Stimulated activated CD8-positive, alpha-beta memory T cell treated with anti-CD3 and anti-CD28 coated beads, Interleukin-4, amount 100 ng/mL, for 24 hours (primary cell): ENCODE measurements at places on chromosomes 6 and 20.

- DNase-seq: no peak
Measured at GRCh38 chr6:168133168-168133561, 54.2 kb upstream of the FRMD1 start.

- peak; percentile 38 for DNase-seq
Measured at GRCh38 chr6:125780540-125781313, 10.0 kb upstream of the NCOA7 start.

DNA sequence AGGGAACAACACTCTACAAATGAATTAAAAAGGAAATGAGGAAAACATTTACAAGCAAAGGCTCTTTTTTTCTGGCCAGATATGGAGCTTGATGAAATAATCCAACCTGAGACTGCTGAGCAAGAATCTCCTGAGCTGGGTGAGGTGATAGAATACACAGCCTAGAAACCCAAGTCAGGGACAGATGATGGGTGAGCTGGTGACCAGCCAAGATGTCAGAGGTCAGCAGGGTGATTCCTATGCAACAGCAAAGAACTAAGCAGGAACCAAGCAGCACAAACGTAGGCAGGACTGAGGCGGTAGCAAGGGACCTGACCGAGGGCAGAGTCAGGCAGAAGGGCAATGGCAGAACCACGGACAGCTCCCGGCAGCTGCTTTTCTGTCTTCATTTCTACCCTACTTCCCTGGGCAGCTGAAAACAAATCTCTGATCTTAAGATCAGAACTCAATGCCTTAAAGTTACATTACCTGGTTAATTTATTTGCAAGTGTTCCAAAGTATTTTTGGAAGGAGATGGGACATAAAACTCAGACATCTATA, 75.1 kb downstream of the CDC40 start:
- DNase-seq: no peak

DNA sequence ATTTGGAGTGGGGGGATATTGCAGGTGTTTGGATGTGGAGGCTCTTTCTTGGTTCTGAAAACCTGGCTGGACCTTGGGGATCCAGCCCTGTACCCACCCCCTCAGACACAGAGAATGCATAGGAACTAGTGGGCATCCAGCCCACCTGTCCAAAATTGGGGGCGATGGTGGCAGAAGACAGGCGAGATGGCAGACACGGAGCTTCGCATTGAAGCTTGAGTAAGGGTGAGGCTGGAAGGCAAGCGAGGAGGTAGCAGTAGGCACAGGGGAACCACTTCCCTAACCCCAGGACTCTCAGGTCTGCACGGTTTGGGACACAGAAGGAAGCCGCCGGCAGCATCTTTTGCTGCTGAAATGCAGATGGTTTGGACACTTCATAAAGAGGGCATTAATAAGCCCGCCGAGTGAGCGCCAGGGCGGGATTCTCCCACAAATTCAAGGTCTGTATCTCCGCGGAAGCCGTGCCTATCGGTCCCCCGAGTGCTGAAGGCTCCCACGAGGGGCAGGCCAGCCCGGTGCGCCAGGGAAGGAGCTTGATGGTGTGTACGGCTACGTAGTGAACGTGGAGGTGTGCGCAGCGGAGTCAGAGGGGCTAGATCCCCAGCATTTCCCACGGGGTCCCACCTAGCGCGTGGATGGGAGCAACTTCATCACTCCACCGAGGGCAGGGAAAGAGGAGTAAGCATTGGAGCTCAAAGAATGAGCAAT, 1.6 kb upstream of the FOXA2 start:
- DNase-seq: no peak
